ENCODE measurements at places on chromosomes 6 and 20. TPM values are rescaled to one million over a fixed set of nuclear protein-coding genes. Genes with fewer than 3 reads are reported as not detected.

GRCh38 chr6:137224799-137225198 is 5.6 kb upstream of the IFNGR1 start:
- DNase-seq = no peak

DNA sequence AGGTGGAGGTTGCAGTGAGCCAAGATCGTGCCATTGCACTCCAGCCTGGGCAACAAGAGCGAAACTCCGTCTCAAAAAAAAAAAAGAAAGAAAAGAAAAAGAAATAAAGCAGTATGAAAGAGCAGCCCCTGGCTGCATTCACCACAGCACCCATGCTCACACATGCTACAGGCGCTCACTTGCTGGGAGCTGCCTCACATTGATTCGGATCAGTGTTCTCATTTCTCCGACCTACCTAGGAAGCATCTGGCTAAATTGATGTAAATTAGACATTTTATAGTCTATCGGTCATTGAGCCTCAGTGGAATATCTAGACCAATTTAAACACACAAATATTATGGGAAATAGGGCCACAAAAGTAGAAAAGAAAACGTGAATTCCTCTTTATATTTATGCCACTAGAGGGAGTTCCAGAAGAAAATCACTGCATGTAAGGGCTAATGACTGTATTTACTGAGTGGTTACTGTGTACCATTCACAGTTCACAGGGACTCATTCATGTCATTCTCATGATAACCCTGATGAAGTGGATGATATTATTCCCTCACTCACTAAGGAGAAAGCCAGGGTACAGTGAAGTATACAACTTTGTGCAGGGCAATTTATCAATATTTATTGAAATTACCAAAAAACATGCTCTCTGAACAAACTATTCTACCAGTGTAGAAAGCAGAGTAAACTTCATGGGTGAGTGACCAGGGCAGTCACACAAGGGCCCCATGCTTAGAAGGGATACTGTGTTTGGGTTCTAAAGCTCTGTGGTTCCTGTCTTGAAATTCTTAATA is 5.3 kb upstream of the MOG start:
- no peak for DNase-seq

- no peak for DNase-seq
Measured at GRCh38 chr6:130776287-130776925, 50.8 kb upstream of the SMLR1 start.

DNA sequence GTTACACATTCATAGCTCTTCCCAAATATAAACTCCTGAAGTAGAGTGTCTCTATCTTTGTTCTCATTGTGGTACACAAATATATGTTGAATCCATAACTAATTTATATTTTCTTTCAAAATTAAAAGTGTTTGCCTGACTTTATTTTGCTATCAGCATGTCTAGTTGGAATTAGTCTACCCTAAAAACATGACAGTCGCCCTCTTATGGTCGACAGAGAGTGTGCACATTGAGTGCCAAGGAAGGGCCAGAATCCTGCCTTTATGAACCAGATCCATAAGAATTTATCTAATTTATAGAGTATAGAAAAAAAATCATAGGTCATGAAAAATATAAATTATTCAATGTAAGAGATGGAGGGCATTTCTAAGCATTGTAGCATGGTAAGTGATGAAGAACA is 12.3 kb upstream of the DEFB112 start:
- no peak for DNase-seq

DNA sequence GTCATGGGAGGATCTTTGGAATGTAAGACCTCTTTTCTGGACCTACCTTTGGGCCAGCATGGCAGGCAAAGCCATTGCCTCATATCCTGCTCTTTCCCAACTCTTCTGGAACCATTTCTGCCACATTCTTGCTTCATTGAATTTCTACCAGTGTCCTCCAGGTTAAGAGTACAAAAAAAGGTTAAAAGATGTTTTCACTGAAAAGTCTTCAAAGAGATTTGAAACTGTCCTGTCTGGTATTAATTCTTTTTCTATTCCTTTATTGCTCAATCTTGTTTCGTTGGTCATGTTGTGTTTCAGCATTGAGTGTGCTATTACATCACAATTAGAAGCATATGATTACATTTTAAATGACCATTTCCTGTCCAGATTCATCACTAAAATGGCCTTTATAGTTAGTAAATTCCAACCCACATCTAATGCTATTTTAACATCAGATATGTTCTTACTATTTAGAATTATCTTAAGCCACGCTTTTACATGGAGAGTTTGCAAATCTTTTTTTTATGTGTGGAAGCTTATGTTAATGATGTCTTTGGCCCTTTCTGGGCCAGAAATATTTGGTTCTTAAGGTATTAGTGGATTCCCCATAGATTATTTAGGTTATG is 450.9 kb downstream of the GJA1 start:
- DNase-seq = no peak

DNA sequence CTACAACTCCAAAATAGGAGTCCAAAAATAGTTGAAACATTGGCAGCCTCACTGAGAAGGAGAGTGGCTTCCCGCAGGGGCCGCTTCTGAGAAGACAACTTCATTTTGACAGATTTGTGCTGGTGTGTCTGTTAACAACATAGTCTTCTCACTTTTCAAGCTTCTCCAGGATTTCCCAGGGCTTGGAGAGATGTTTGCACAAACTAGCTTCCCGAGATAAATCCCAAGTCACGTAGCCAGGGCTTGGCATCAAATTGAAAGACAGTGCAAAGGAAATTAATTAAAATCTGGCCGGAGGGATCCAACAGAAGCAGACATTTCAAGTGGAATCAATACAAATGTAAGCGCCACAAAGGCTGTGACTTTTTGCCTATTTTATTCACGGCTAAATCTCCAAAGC is 630.2 kb downstream of the DHX35 start:
- no peak for DNase-seq

DNA sequence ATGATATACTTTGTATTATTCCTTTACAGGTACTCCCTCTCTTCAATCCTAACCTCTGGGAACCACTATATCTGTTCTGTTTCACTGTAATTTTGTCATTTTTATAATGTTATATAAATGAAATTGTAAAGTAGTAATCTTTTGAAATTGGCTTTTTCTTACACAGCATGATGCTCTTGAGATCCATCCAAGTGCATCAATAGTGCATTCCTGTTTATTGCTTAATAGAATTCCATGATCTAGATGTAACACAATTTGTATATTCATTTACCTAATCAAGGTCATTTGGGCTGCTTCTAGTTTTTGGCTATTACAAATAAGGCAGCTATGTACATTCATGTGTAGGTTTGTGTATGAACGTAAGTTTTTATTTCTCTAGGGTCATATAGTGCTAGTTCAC is 174.6 kb downstream of the KHDC1L start:
- no peak for DNase-seq

MCHR2 gene
- not detected for total RNA-seq

GRCh38 chr20:47799116-47799715 is 13.9 kb upstream of the SULF2 start:
- DNase-seq = no peak

- no peak for DNase-seq
Measured at GRCh38 chr20:37111926-37112455, 16.2 kb upstream of the RBL1 start.

GRCh38 chr20:23298155-23298554 is 52.4 kb upstream of the NXT1 start:
- DNase-seq = no peak
